HTR-8/SVneo (cell line): ENCODE measurements at places on chromosomes 2 and 18.

- DNase-seq = no peak
Measured at GRCh38 chr18:7728297-7728696, 161.2 kb downstream of the PTPRM start.

GRCh38 chr18:23069481-23069880 lies 65.8 kb upstream of the CABLES1 start:
- no peak for DNase-seq

DNA sequence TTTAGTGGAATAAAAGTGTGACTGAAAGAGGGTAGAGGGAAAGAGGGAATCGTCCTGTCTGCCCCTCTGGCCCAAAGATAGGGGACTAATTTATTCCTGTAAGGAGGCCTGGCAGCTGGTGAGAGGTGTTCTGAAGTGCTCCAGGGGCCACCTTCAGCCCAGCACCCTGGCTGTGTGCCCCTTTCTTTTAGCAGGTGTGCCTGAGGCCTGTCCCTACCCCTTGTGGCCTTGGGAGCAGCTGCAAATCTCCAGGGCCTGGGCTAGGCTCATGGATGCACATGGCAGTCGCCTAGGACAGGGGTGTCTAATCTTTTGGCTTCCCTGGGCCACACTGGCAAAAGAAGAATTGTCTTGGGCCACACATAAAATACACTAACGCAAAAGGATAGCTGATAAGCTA lies 37.3 kb downstream of the FHOD3 start:
- no peak for DNase-seq

DNA sequence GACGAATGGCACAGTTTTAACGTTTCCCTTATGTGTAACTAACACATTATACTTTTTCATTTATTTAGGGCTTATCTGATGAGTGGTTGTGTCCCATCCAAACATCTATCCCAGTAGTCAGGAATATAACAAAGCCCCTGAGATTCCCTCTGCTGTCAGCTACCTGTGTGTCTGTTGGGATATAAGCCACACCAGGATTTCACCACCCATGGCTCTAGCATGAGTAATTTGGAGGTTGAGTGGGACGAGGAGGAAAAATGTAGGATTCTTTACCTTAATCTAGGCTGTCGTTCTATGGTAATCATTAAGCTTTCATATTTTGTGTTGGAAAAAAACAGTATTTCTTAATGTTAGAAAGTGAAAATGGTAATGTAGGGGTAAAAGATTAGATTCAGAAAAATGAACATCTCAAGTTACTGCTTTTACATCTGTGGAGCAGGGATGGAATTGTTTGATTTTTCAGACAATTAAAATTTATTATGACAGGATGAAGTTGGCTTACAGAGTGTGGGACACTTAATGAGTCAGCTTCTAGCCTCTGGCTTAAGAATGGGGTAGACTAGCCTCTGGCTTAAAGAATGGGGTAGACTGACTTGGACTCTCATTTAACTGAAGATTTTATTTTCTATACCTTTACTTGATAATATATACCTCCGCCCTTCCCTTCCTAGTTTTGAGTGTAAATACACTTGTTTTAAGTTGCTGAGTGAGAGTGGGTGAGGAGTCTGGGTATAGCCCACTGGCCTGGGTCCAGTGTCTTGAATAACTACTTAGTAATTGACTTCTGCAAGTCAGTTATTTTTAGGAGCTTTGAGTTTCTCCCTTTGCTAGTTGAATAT lies 88.5 kb upstream of the RANBP2 start:
- DNase-seq = no peak

- DNase-seq = no peak
Measured at GRCh38 chr2:119282996-119283511, 59.4 kb downstream of the STEAP3 start.

DNA sequence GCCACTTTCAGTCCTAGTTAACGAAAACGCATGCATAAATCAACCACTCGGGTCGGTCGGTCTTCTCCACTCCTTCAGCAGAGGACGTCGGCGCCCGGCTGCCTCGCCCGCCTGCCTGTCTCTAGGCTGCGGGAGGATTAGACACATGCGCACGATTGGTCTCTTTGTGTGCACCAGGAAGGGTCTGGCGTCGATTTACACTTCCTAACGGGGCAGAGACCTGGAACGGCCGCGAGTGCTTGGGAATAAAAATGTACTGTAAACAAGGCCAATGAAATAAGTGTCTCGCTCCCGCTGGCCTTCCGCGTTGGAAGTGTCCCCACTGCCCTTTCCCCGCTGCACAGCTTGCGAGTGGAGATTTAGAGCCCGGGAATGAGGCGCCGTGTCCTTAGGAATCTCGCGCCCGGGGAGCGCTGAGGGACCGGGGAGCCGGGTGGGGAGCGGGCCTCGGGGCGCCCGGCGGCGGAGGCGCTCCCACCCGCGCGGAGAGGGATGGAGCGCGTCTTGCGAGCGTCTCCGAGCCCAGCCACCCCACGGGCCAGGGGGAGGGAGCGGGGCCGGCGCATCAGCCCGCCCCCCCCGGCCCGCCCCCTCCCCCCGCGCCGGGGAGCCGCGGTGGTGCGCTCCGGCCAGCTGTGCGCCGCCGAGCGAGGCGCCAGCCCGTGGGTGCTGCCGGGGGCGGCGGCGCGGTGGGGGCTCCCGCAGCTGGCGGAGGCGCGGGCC lies at the start of gene DOK6:
Gene DOK6, plus strand, starts transcription at position 636 of the 723 bp plus-strand sequence.
- no peak for DNase-seq

- DNase-seq = no peak
Measured at GRCh38 chr18:45549290-45549689, 66.0 kb upstream of the SLC14A2 start.

DNA sequence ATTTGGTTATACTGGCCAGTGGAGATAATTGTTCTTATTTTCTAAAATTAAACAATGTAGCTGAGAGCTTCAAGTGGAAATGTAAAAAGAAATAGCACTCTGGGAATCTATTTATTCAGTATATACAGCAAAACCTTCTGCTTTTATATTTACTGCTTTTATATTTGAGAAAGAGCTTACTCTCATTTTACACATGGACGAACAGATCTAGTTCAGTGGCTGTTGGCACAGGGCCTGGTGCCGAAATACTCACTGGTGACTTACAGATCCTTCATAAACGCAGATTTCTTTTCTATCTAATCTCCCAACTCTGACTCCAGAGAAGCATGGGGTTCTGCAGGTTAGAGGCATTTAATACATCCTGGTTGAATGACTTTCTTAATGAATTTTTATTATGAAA lies 266.2 kb downstream of the ASXL3 start:
- no peak for DNase-seq

DNA sequence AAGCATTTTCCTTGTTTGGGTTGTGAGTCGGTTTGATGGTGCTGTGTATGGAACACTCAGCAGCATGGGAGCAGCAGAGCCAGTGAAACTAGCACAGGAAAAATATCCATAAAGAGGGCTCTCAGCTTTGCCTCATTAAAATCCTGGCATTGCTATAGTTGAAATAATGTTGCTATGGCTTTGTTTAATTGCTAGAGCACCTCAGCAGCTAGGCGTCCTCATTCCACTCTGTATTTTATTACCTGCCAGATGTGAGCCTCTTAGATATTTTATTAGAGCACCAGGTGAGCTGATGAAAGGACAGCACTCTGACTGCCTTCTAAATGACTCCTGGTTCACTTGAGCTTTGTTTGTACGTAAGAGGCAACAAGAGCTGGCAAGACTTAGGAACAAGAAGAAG lies 232.4 kb downstream of the MTX2 start:
- DNase-seq = no peak

- DNase-seq = no peak
Measured at GRCh38 chr2:221016551-221016950, 555.6 kb downstream of the EPHA4 start.

DNA sequence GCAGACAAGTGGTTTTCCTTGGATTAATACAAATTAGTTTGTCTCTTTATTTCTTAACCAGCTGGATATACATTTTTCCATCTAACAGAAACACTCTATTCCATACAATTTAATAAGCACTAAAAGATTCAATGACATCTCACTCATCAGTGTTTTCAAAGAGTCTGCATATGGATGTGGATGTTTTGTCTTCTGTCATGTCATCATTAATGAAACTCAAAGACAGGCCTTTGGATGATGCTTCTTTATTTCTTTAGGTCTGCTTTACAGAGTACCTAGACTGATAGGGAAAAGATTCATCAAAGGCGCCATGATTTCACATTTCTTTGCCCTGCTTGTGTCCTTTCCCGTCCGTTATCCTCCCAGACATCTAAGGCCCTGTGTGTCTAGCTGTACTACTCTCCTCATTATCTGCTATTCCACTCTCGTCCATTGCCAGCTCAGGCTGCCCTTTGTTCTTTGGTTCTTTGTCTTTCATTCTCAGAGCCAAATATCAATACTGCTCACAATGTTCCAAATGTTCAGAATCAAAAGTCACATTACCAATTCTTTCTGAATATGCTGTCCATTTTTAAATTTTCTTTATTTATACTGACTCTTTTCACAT lies 232.3 kb upstream of the CHAC2 start:
- DNase-seq = no peak
